ENCODE measurements at places on chromosomes 6 and 20.

DNA sequence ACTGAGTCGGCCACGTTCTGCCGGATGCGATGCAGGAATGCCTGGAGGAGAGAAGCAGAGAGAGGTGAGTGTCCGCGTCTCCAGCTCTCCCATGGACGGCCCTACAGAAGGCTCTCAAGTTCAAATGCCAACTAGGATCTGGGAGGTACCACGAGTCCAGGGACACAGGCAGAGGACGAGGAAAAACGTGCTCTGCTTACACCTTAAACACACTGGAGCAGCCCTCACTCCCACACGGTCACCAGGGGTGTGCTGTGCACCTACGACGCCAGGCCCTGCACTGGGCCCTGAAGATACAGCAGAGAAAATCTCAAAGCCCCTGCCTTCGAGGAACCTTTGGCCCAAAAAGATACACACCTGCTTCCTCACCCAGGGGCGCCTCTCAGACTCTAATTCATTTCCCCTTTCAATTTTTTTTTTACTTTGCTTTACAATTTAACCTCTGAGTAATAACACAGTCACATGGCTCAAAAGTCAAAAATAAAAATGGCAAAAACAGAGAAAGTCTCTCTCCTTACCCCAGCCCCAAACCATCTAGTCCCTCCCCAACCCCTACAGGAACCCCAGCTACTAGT is 79.9 kb downstream of the PREX1 start:
- DNase-seq, result no peak

GRCh38 chr20:14915356-14915755 is 577.9 kb upstream of the FLRT3 start:
- no peak for DNase-seq

GRCh38 chr6:15244620-15245360 is 1.1 kb upstream of the JARID2 start:
- peak; percentile 68 for DNase-seq

DNA sequence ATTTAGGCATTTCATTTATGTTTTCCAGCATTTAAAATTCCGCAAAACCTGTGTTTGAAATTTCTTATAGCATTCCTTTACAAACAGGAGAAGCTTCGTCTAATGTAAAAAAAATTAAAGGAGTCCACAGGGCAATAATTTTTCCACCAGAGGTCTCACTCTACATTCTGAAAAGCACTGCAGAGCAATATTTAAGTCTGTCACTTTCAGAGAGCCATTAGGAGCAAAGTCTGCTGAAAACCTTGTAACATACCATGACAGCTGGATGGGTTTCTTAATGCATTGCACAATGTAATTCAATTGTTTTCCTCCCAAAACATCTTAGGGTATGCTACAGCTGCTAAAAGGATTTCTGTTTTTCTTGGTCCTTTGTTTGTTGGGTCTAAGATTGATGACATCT is 18.0 kb downstream of the BAG2 start:
- no peak for DNase-seq

- DNase-seq, result no peak
Measured at GRCh38 chr6:112337209-112337638, 9.9 kb upstream of the RFPL4B start.

- DNase-seq, result no peak
Measured at GRCh38 chr6:39005774-39006173, 42.8 kb upstream of the GLP1R start.

DNA sequence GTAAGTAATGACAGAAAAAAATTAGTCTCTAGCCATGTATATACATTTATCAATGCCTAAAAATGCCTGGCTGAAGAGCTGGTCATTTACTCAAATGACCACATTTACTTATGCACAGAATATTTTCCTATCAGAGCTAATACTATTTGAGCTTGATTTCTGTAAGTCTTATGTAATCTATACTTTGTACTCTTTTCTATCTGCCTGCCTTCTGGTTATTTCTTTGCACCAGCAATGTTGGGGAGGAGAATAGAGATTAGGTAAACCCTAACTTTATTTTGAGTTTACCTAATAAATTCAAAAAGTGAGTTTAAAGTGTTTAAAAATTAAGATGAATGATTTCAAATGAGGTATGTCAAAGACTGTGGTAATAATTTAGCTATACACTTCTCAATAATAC is 3.7 kb downstream of the CALHM5 start:
- DNase-seq, result no peak

DNA sequence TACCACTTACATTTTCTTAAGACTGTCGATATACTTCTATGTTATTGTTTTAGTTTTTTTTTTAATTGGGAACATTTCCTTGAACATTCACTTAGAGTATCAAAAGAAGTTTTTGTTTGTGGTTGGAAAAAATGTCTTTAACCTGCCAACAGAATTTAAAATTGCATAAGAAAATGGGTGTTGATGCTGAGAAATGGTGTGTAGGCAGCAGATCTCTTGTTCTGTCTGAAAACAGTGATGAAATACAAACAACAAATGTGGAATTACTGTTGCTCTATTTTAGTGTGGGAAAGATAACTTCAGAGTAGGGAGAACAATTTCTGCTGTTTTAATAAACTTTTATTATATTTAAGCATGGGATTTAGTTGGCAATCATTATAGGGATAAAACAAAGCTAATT is 293.5 kb downstream of the CDKAL1 start:
- DNase-seq, result no peak

GRCh38 chr6:2196079-2196679 is 49.2 kb downstream of the GMDS start:
- peak; percentile 39 for DNase-seq

- no peak for DNase-seq
Measured at GRCh38 chr20:53959911-53960578, 110.3 kb downstream of the BCAS1 start.

GRCh38 chr6:150118203-150118602 is 24.6 kb upstream of the PPP1R14C start:
- no peak for DNase-seq

DNA sequence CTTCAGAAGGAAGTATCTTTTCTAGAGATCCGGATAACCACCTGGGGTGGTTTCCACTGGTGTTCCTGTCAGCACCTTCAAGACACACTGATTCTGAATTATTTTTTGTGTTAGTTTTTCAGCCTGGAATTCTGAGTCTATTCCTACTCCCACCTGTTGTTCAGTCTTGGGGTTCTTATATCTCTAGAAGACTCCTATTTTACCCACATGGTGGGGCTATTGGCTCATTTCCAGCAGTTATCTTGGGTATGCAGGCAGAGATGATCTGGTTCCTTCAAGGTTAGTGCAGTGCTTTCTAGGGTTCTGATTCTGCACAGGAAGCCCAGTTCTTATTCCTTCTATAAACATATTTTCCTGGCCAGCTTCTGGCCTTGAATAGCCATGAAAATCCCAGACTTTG is 175.6 kb upstream of the PDE7B start:
- peak; percentile 50 for DNase-seq

DNA sequence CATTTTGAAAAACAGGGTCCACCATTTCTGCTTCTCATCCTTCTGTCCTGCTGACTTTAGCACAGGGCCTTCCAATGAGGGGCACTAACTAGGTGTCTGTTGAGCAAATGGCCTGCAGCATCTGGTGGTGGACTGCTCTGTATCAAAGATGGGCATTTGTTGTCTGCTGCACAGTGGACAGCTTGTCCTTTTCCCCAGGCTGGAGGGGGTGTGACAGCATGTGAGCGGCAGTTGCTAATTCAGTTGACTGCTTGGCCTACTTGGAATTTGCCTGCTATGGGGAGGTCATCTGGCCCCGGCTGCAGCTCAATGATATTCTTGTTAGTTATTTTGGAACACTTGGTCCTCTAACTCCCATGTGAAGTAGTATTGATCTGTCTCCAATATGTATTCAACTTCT is 93.7 kb downstream of the SH3BGRL2 start:
- DNase-seq, result no peak

DNA sequence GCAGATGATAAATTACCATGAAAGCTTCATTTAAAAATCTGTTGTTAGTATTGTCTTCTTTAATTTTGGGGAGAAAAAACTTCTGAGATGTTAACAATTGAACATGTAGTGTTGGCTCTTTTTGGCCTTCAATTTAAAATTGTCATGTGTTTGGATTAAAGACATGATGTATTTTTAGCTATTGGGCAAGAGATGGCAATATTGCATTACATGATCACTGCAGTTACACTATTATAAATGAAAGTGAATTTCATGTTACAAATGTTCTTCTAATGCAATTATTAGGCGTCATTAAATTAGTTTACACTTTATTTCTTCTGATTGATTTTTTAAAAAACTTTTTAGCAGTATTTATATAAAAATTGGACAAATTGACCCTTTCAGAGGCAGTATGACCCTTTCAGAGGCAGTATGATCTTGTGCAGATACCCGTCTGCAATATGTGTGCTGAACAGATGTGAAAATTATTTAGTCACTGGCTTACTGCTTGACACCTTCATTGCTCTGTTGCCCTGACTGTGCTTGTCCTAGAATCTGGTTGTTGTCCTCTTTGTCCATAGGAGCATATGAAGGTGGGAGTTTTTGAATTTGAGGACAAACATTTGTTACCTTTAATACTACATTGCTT is 25.8 kb downstream of the CDKAL1 start:
- DNase-seq, result no peak

GRCh38 chr6:69796073-69796641 is 653 bp downstream of the LMBRD1 start:
- peak; percentile 30 for DNase-seq

DNA sequence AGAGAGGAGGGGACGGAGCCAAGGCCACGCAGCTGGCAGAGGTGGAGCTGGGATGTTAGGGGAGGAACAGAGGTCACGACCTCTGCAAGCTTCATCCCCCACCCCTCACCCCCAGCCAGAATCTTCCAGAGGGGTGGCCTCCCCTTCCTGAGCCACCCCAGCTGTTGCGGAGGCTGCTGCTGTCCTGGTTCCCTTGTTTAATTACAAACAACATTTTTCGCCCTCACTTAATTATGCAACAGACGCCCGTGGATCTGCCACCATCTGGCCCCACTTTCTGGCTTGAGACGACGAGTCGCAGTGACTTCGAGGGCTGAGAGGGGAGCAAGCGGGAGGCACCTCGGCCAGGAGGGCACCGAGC is 153.7 kb upstream of the PTPN1 start:
- no peak for DNase-seq

GRCh38 chr6:129645106-129645829 is 64.7 kb downstream of the ARHGAP18 start:
- DNase-seq, result no peak

Measured in activated T-cell treated with anti-CD3 and anti-CD28 coated beads, Interleukin-2, amount 50 U/mL, for 72 hours (primary cell).